ENCODE measurements at places on chromosomes 2 and 18.

DNA sequence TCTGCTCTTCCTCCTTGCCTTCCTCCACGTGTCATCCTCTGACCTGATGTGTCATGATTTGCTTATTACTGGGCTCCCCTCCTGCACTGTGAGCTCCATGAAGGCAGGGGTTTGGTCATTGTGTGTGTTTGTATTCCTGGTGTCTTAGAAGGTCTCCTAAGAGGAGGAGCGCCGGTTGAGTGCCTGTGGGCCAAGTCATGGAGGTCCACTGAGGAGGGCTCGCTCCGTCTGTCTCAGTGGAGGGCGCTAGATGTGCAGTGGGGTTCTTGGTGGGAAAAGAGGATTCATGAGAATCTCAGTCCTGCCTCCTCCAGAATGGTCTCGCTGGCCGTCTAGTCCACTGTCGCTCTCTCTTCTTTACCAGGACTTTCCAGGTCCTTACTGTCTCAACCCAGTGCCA is 100.2 kb downstream of the VWA3B start:
- no peak for DNase-seq

DNA sequence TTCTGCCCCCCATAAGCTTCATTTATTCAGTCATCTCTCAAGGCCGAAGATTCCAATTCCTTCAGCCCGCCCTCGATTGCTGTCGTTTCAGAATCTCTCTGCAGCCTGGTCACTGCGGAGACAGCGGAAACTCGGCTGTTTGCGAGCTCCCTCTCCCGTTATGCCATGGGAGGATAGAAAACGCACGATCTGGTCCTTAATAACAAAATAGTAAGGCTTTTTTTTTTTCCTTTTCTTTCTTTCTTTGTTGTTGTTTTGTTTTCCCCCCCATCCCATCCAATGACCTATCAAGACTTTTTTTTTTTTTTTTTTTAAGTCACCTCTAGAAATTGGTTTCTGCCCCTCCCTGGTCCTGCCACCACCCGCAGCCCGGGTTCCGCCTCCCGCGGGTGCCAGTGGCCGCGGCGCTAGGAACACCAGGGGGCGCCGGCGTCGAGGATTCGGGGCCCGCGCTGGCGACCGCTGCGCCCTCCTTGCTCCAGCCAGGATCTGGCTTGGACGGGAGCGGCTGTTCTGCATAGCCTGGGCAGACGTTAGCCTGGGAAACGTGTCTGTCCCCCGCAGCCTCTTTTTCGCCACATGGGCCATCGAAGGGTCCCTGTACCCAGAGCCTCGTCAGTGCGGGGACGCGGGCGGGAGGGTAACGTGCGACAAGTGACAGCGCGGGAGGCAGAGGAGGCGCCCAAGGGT is 10.1 kb downstream of the CPLX4 start:
- peak; percentile 44 for DNase-seq

GRCh38 chr2:25078170-25079049 is 36.5 kb downstream of the EFR3B start:
- DNase-seq, result no peak

DNA sequence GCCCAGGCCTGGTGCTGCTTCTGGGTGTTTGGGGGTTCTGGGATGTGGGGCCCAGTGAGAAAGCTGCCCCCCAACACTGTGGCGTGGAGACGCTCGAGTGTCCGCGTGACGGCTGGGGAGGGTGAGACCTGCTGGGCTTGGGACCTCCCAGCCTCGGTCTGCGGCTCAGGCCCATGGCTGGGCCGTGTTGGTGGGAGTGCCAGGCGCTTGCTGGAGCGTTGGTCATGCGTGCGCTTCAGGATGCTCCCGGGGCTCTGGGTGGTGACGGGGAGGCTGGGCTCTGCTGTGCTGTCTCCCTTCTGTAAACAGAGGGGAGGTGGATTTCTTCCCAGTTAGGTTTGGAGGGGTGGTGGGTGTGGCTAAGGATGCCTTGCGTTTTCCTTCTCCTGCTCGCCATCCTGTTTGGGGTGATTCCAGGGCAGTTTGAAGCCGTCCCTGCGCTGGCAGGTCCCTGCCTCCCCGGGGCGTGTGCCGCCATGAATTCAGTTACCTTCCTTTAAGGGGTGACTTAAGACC is 606 bp downstream of the GAL3ST2 start:
- no peak for DNase-seq

DNA sequence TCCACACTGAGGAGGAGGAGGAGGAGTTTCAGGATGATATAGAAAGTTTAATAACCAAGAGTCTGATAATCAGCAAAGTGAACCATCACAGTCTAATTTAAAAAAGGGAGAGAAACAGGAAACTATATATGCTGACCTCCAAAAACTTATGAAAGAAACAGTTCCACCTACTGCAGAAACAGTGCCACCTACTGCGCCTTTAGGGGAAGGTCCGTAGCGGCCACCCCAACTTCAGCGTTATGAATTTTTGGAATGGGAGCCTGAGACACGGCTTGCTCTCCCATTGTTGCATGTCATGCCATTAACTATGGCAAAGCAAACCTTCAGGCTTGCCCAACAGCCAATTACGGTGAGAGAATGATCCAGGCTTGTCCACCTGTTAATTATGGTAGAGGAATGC is 1719.2 kb upstream of the LRRTM1 start:
- no peak for DNase-seq

- DNase-seq, result no peak
Observed at GRCh38 chr2:84894758-84895520, 10.5 kb upstream of the TMSB10 start.

- DNase-seq, result no peak
Observed at GRCh38 chr2:205834796-205835195, 152.5 kb downstream of the NRP2 start.

Data from stimulated activated CD4-positive, alpha-beta T cell treated with anti-CD3 and anti-CD28 coated beads, Interleukin-15, amount 100 ng/mL, for 1 hour (primary cell).